ENCODE measurements at places on chromosomes 11 and 22.

- DNase-seq: no peak
Measured at GRCh38 chr11:17782145-17782544, 47.6 kb downstream of the KCNC1 start.

DNA sequence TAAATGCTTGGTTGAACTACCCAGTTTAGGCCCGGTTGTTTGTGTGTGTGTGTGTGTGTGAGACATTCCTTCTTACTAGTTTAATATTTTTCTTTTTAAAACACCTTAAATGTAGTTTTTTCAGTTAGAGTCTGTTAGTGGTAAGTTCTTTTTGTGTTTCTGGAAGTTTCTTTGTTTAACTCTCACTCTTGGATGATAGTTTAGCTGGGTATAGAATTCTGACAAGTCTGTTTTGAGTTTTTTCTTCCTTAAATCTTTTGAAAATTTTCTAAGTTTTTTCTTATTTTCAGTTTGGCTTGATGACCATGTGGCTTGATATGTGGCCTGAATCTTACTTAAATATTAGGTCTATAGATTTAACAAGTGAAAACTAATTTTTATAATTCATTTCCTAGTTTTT is 60.1 kb downstream of the PDE3B start:
- no peak for DNase-seq

GRCh38 chr11:121451178-121451985 is 732 bp upstream of the SORL1 start:
- no peak for DNase-seq

DNA sequence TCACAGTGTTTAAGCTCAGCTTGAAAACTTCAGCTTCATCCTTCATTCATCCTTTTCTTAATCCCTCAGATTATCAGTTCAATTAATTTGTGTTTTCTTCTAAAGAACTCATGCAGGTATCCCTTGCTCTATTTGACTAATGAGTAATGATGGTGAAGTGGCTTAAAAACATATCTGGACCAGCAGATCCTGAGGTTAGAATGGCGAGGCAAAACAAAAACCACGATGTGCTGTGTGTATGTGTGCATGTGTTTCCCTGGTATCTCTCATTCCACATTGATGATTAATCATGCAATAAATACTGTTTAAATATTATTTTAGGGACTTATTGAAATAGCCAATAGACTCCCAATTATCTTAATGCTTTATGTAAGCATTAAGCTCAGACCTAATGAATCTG is 437.0 kb downstream of the DYNC2H1 start:
- no peak for DNase-seq

All from T-helper 17 cell (primary cell).